BJ (cell line): ENCODE measurements at places on chromosomes 11 and 22. TPM values are rescaled to one million over a fixed set of nuclear protein-coding genes. Genes with fewer than 3 reads are reported as not detected.

GRCh38 chr22:22767876-22768602 is 119.6 kb upstream of the IGLL5 start:
- no peak for DNase-seq

DNA sequence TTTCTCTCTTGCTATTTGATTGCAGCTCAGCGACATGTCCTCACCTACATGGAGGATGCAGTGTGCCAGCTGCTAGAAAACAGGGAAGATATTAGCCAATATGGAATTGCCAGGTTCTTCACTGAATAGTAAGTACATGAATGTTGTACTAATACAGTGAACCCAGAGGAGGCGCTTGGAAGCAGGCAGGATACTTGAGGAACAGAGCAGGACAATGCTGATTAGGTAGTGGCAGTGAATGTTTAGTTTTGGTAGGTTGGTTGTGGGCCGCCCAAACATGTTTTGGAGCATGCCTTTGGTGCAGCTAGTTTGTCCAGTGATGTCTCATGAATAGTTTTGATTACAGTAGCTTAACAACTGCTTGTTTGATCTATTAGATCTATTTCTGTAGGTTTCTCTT is 50.6 kb downstream of the CSTPP1 start:
- no peak for DNase-seq

GRCh38 chr11:62553839-62554361 is 7.3 kb upstream of the AHNAK start:
- peak; percentile 61 for DNase-seq

DNA sequence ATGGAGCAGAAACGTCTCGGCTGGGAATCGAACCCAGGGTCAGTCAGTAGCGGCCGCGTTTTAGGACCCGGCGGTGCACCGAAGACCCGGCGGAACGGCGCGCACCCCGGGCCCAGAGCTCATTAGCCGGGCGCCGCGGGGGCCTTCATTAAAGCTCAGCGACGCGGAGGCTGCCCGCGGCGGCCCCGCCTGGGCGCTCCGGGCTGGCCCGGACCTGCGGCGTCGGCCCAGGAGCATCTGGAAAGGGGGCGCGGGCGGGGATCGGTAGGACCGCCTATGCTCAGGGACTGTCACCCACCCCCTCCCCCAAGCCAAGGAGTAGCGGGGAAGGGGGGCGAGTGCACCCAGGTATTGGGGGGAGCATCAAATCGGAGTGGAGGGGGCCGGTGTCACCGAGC is 52.2 kb downstream of the CYTH4 start:
- DNase-seq, result no peak

- no peak for DNase-seq
Measured at GRCh38 chr11:103714246-103714645, 322.2 kb upstream of the DDI1 start.

DNA sequence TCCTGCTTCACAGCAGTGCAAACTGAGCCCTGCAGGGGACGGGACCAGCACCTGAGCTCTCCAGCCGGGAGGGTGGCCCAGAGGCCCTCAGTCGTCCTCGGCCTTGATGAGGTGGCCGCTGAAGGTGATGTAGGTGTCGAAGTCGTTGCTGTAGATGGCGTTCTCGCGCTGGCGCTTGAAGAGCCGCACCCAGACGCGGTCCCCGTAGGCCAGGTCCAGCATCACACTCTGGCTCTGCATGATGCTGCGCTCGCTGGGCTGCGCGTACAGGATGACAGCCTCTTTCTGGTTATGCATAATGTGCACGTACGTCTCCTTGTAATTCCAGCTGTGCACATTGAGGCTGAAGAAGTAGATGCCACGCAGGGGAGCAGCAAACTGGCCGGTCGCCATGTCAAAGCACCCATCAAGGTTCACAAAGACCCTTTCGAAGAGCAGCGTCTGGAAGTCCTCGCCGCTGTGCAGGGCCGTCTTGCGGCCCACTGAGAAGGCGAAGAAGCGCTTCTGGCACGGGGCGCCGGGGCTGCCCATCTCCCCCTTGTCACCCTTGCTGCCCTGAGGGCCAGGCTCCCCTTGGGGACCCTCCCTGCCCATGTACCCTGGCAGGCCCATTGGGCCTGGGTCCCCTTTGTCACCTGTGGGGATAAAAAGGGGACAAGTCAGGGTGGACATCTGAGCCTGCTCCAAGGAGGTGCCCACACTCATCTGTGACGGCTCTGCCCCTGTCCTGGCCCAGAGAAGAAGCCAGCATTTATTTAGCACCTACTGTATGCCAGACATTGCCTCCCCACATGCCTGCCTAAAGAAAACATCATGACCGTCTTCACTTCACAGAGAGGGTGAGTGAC is 5.7 kb downstream of the C1QTNF6 start:
- DNase-seq, result no peak

- DNase-seq, result no peak
Measured at GRCh38 chr11:12845163-12845562, 164.0 kb upstream of the RASSF10 start.

- DNase-seq, result no peak
Measured at GRCh38 chr11:30279796-30280195, 43.1 kb upstream of the ARL14EP start.

- DNase-seq, result no peak
Measured at GRCh38 chr11:59729834-59730233, 16.2 kb upstream of the OR10V1 start.

DNA sequence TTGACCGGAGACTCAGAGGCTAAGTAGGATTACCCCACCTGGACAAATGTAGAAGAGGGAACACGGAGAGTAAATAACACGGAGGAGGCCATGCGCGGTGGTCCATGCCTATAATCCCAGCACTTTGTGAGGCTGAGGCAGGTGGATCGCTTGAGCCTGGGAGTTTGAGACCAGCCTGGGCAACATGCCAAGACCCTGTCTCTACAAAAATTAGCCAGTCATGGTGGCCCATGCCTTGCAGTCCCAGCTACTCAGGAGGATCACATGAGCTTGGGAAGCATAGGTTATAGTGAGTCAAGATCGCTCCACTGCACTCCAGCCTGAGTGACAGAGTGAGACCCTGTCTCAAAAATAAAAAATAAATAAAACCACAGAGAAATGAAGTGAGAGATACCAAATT is 53.9 kb downstream of the AMOTL1 start:
- DNase-seq, result no peak

- no peak for DNase-seq
Measured at GRCh38 chr11:102254047-102254446, 63.2 kb upstream of the BIRC3 start.

DNA sequence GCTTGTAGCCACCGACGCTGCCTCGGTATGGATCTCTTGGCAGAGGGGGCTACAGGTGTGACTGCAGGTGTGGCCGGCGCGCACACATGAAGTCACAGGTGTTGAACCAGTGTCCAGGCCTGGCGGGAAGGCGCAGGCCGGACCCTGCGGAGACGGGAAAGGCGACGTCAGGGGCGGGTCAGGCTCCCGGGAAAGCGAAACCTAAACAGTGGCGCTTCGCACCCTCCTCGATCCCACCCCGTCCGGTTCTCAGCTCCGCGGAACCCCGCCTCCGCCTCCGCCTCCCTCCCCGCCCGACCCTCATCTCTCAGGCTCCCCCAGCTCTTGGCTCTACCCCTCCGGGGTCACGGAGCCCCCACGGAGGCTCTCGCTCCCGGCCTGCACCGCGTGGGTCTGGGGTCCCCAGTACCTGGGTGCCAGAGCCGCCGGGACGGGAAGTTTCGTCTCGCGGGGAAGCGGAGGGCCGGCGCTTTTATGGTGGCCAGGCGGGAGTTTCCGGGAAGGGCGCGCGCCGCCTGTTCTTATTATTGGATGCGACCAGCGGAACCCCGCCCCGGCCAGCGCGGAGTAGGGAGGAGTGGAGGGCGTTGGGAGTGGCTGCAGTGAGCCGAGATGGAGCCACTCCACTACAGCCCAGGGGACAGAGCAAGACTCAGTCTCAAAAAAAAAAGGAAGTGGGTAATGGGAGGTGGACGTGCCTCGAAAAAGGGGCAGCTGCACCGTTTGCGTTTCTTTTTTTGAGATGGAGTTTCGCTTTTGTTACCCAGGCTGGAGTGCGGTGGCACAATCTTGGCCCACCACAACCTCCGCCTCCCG is at the start of gene IRF7:
Gene IRF7, minus strand, starts transcription at position 447 of the 816 bp plus-strand sequence. CDS start 586 bp downstream, outside the sequence.
- DNase-seq, result peak; percentile 41

- DNase-seq, result no peak
Measured at GRCh38 chr11:76162336-76163288, 43.7 kb downstream of the WNT11 start.

- no peak for DNase-seq
Measured at GRCh38 chr11:23310276-23310675, 450.0 kb upstream of the CCDC179 start.

The ADM2 gene
- 8.1 and 16.0 TPM in 2 replicates for polyA plus RNA-seq

The SLC22A12 gene
- not detected in 2 replicates for polyA plus RNA-seq

The NDUFV1 gene
- 97.9 and 149 TPM in 2 replicates for polyA plus RNA-seq

The PARVA gene
- 143 and 147 TPM in 2 replicates for polyA plus RNA-seq

The TRAPPC4 gene
- 167 and 211 TPM in 2 replicates for polyA plus RNA-seq

The TENM4 gene
- 0.36 and 0.39 TPM in 2 replicates for polyA plus RNA-seq
